Stimulated activated CD4-positive, alpha-beta T cell treated with anti-CD3 and anti-CD28 coated beads, Interleukin-15, amount 100 ng/mL, for 24 hours (primary cell): ENCODE measurements at places on chromosomes 7 and 10.
A peak's percentile ranks its signal among the peaks of the same experiment; 100 is the strongest.

DNA sequence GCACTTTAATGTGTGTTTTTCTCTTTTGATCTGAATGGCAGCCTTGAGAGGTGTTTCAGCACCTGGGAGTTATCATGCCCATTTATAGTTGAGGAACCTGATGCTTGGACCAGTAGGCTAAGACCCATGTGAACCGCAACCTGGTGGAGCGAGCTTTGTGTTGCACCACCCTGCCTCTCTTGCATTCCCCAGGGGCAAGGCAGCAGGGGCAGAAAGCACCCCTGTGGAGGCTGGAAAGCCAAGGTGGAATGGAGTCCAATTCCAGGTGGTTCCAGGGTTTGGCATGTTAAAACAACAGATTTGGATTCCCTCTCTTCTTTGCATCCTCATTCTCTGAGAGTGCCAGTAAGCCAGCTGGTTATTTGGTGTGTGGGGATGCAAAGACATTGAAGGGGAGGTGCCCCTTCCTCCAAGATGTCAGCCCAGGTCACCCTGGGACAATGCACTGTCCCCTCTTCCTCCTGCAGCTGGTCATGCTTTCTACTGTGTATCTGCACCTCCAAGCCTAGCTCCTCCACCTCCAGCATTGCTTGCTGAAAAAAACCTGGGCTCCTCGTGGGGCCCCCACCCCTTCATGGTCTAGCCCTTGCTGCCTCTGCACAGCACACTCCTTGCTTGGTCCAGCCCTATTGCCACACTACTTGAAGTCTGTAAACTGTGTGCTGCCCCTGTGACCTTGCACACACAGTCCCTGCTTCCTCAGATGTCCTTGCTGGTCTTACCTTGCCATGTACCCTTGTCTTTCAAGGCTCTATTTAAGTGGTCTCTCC lies 5.6 kb upstream of the CDH23 start:
- no peak for DNase-seq

DNA sequence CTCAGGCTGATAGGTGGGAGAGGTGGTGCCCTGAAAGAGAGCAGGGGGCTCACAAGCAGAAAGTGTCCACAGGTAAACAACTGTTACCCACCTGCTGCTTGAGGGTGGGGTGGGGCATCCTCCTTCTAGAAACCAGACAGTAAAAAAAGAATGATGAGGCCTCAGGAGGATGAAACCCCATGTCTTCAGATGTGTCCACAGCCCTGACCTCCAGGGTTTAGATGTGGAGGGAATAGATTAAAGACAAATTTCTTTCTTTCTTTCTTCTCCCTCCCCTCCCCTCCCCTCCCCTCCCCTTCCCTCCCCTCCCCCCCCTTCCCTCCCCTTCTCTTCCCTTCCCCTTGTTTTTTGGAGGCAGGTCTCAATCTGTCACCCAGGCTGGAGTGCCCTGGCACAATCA lies 333.5 kb upstream of the NUPR2 start:
- no peak for DNase-seq

DNA sequence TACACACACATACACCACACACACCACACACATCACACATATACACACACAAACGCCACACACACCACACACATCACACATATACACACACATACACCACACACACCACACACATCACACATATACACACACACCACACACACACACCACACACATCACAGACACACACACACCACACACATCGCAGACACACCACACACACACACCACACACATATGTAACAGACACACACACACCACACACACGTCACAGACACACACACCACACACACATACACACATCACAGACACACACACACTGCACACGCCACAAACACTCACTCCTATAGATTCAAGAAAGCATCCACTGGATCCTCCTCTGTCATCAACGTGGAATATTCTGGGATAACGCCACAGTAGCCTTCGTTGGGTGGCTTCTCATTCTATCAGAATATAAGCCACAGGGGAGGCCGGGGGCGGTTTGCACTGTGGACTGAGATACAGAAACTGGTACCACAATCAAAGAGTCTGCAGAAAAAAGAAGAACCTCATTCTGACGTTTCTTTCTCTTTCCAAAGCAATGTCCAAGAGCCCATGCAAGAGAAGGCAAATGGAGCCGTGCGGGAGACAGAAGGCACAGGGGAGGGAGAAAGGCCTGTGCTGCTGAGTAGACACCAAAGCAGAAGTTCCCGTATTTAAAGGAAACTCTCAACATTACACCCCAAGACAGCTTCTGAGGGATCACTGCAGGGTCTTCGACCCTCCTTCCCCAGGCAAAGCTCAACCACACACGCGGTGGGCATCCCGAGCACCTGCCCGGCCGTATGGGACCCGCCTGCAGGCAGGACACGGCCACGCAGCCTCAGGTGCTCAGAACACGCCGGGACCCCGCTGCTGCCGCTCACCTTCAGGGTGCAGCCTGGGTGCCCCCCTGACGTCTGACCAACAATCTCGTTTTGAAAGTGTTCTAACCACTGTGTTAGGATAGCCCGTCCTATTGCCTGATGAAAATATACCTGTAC lies 321.2 kb downstream of the DNAJB6 start:
- DNase-seq: no peak

GRCh38 chr7:72020311-72020710 lies 391.8 kb downstream of the CALN1 start:
- DNase-seq: no peak

DNA sequence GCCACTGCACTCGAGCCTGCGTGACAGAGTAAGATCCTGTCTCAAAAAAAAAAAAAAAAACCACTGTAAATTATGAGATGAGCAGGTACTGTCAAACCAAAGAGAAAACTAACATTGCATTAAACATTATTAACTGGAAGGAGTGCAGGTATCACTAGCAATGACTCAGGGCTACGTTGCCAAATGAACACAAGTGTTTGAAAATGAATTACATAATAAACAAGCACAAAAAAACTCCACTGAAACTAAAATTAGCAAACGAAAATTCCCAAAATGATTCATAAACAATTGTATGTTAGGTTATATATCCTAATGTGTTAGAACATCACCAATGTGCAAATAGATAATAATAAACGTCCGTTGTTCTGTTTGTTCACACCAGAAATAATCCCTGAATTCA lies 42.8 kb downstream of the NSUN6 start:
- no peak for DNase-seq

DNA sequence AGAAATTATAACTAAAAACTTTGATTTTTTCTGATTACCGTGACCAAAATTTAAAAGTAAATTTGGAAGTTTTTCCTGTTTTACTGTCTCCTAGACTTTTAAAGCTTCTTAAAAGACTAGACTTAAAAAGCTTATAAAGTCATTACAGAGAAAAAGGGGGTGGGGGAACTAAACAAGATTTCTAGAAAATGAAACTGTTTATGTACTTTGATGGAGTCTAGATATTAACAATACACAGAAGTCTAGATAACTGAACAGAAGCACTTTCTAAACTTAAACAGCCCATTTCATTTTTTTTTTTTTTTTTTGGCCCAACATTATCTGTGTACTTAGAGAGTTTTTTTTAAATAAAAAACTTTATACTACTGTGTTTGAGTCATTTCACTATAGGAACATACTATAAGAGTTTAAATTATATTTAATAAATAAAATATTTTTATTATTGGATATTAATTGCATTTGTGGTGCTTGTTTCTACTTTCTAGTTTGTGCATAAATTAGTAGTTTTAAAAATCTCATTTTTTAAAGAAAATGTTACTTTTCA lies 98.5 kb downstream of the PHTF2 start:
- DNase-seq: no peak

GRCh38 chr7:122453432-122453831 lies 148.9 kb upstream of the FEZF1 start:
- no peak for DNase-seq

DNA sequence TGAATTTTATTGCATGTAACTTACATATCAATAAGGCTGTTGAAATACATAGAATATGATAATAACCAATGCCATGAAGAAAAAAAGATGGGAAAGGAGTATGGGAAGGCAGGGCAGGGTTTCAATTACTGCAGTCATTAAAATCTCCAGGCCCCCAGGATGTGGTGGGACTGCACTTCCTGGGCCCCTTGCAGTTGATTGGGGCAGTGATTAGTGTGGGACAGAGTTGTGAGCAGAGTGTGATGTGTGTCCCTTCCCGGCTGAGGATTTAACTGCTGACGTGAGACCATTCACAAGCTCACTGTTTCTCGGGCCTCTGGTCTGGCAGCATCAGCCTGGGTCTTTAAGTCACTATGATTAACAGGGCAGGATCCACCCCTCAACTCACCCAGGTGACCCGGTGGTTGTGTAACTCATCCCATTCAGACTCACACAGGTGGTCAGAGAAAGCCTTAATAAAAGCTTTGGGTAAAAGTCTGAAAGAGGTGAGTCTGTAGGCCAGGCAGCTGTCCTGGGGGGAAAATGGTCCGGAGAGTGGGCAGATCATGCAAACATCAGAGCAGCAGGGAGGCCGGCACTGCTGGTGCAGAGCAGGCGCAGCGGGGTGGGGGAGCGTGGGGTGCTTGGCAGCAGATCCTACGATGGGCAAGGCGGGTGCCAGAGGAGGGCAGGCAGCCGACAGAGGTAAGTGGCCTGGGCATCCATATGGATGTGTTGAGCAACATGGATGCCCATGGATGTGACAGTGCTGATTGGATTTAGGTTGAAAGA lies 36.3 kb upstream of the WDFY4 start:
- DNase-seq: no peak

DNA sequence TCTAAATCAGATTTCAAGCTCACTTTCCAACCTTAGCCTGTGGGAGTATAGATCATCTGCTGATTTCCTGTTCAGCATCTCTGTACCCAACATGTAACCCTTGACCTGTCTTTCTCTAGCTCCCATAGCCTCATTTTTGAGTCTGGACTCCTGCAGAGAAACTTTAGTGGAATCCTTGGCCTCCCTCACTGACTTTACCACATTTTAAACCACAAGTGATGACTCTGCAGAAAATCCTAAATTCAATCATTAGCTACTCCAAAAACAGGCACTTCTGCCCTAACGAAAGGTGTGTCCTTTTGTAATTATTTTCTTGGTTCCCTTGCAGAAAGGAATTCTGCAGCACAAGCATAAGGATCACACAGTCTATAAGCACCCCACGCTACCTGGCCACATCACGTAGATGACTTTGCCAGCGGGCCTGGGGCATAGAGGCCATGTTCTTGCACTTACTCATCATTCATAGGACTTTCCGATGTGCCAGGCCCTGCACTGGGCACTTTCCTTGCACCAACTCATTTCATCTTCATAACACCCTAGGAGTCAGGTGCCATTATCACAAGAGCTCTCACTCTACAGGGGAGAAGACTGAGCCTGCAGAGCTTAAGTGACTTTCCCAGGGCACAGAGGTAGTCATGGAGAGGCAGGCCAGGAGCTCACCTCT lies 57.2 kb upstream of the OPALIN start:
- no peak for DNase-seq

- no peak for DNase-seq
Observed at GRCh38 chr10:60341969-60342368, 47.7 kb downstream of the ANK3 start.

DNA sequence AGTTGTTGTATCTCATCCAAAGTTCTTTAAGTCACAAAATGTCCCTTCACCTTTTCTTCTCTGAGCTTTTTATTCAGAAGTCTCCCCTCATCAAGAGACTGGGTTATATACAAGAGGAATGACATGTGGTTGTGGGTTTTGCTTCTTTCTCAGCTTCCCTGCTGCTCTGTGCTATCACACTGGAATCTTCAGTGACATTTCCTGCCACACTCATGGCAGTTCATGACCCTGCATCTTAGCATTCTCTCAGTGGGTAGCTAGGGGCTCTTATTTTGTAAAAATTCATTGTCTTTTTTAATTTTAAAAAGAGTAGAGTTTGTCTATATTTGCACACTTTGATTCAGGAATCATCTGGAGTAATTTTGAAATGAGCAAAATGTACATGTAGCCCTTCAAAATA lies 236.9 kb upstream of the TMEM229A start:
- no peak for DNase-seq

DNA sequence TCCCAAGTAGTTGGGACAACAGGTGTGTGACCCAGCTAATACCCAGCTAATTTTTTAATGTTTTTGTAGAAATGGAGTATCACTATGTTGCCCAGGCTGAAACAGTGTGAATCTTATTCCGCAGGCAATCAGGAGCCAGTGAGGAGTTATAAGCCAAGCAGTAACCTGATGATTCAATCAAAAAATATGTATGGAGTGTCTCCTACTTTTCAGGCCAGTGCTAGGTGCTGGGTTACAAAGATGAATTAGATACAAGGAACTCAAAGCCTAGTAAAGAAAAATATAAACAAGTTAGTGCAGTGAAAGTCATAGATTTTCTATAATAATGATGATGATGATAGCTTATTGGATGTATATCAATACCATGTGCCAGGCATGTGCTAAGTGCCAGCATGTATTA lies 13.2 kb upstream of the IFRD1 start:
- no peak for DNase-seq

- no peak for DNase-seq
Observed at GRCh38 chr7:37346761-37347160, 101.9 kb downstream of the ELMO1 start.

GRCh38 chr10:80196270-80196949 lies 8.9 kb downstream of the ANXA11 start:
- peak; percentile 82 for DNase-seq

DNA sequence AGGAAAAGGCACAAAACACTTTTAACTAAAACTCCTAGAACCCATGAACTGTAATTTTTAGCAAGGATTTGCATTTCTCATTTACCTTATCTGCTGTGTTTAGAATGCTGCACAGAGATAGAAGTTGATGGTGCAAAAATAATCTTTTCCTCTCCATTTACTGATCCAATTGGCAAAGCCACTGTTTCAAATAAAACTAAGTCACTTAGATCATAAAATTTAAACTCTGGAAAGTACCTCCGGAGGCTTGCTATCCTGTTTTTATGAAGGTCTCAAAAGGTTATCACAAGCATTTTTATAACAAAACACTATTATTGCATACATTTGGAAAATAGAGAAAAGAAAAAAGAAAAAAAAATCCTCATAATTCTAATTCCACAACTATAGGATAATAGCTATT lies 7.6 kb downstream of the CPA2 start:
- no peak for DNase-seq

GRCh38 chr10:79116801-79117723 lies 48.3 kb downstream of the ZMIZ1 start:
- no peak for DNase-seq

GRCh38 chr10:70737250-70737649 lies 47.9 kb downstream of the TBATA start:
- DNase-seq: no peak

DNA sequence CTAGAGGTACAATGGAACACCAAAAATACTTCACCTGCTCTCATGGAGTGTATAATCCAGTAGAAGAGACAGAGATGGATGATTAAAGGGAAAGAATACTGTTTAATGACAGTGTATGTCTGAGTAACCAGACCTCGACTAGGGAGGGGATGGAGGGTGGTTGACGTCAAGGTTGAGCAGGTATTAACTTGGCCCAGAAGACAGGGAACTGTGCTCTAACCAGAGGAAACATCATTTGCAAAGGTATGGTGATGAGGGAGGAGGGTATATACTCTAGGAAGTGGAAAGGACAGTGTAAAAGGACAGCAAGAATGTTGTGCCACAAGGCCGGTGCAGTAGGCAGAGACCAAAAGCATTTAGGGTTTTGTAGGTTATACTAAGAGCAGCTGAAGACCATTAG lies 2.9 kb downstream of the MIOS start:
- DNase-seq: no peak
